ENCODE measurements at places on chromosomes 1 and 21.

DNA sequence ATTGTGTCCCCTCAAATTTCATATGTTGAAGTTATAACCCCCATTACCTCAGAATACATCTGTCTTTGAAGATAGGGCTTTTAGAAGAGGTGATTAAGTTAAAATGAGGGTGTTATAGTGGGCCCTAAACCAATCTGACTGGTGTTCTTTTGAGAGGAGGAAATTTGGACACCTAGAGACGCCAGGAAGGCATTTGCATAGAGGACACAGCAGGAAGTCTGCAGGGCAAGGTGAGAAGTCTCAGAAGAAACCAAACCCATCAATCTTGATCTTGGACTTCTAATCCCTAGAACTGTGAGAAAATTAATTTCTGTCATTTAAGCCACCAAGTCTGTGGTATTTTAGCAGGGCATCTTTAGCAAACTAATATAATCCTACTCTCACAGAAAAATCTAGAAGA is 13.0 kb downstream of the GOLPH3L start:
- no peak overlapping the region for H3K4me3 ChIP-seq
- H3K27me3 ChIP-seq, result no peaks in the 10 kb centered on the region
- H3K36me3 ChIP-seq, result peaks cover 18% of the 10 kb centered on the region
- no peak for DNase-seq
- H3K27ac ChIP-seq, result no peak overlapping the region

DNA sequence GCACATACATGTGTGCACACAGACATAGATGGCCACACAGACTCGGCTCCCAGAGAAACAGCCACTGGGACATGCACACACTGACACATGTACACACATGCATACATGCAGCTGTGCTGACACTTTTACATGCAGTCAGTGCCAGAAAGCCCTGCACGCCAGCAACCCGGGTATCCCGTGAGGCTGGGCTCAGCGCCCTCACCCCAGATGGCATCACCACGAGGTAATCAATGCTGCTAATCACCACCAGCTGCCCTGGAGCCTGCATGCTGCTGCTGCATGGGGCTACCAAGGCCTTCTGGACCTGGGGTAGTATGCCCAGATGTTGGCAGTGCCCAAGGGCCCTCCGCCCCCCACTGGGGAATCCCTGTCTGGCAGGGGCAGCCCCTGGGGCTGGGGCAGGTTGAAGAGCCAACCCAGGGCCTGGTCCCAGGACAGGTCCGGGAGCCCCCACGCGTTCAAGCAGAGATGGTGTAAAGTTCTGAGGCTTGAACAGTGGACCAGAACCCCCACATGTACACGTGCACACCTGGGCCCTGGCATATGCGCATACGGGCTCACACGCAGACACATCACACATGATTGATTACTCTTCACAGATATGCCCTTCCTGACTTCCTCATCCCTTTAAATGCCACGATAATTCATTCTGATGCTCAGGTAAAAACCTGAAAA is 2.7 kb upstream of the COL16A1 start:
- DNase-seq, result no peak
- H3K4me1 ChIP-seq, result peaks cover 54% of the 10 kb centered on the region
- no peak overlapping the region for H3K4me3 ChIP-seq
- H3K27ac ChIP-seq, result no peak overlapping the region
- H3K36me3 ChIP-seq, result no peaks in the 10 kb centered on the region

DNA sequence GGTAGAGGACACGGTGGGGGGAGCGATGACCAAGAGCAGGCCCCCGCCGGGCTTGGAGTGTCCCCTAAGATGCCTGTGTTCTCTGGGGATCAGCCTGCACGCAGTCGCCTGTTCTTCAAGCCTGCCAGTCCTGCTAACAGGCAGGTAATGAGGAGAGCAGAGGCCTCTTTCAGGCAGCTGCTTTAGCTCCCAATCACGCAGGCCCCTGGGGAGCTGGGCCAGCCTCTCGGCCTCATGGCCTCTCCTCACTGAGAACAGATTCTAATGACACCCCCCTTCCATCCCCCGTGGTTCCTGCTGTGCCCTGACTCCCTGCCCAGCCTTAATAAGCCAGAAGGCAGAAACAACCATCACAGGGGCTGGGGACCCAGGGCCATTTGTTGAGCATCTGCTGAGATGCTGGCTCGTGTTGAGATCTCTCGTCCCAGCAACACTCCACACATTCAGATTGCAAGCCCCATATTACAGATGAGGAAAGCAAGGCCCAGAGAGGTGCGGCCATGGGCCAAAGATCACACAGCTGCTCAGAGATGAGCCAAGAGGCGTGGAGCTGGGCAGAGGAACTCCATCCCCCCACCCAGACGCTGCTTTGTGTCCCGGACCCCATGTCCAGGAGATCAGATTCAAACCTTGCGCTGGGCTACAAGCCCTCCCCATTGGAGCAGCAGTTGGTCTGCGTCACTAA is 71.6 kb upstream of the CASZ1 start:
- no peak overlapping the region for H3K4me3 ChIP-seq
- peaks cover 64% of the 10 kb centered on the region for H3K27me3 ChIP-seq
- no peak for DNase-seq
- H3K27ac ChIP-seq, result no peak overlapping the region

DNA sequence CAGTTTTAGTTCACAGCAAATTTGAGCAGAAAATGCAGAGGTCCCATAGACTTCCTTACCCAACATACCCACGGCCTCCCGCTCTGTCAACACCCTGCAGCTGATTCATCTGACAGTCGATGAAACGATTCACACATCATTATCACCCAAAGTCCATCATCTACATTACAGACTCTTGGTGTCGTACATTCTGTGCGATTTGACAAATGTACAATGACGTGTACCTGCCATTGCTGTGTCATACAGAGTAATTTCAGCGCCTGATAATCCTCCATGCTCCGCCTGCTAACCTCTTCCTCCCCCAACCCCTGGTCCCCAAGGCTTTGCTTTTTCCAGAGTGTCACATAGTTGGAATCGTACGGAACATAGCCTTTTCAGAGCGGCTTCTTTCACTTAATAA is 94.7 kb upstream of the SLC25A33 start:
- H3K27ac ChIP-seq, result no peak overlapping the region
- H3K4me3 ChIP-seq, result no peak overlapping the region
- H3K4me1 ChIP-seq, result peaks cover 47% of the 10 kb centered on the region
- DNase-seq, result no peak
